NCI-H1092 treated with DMSO at 0.1 percent for 48 hours (cell line): ENCODE measurements at places on chromosomes 1 and 21.

GRCh38 chr1:21579791-21580190 is 70.6 kb downstream of the ALPL start:
- DNase-seq = no peak

DNA sequence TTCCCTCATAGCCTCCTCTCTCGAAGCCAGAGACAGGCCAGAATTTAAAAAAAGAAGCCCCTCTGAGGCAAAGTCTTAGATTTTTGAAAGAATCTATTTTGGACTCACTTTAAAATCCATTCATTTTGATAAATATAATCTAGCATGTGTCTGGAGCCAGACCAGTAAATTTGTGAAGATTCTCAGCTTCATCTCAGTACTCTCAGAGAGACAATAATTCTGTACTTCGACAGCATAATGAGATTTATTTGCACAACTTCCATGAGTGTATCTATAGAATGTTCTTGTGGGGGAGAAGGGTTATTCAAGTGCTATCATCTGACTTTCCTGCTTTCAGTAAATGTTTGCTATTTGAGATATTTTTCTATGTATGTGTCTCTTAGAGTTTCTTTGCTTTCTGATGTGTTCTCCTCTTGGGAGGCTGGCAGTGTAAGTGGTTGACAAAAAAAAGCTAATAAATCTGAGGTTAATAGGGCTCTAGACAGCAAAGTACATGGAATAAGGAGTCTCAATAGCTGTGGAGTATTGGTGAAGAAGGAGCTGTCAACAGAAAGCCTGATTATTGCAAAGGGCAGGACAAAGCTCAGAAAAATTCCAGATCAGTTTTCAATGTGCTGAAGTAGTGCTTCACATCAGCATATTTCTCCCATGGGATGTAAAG is 223.0 kb downstream of the PTBP2 start:
- DNase-seq = no peak

GRCh38 chr1:33045814-33046213 is 9.1 kb upstream of the AK2 start:
- DNase-seq = no peak

- no peak for DNase-seq
These were observed 453.2 kb upstream of the VAMP3 start for GRCh38 chr1:7317888-7318287.

- DNase-seq = no peak
These were observed 61.9 kb downstream of the TBCE start for GRCh38 chr1:235429143-235429542.

DNA sequence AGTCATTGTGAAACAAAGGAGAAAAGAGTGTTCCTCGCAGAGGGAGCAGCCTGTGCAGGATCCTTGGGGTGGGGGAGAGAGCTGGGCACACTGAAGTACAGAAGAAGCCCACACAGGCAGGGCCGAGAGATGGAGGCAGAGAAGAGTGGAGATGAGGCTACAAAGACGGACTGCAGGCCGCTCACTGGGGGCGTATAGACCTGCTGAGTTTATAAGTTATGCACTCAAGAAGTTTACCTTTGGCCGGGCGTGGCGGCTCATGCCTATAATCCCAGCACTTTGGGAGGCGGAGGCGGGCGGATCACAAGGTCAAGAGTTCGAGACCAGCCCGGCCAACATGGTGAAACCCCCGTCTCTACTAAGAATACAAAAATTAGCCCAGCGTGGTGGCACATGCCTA is 7.6 kb upstream of the SLAMF9 start:
- no peak for DNase-seq

- no peak for DNase-seq
These were observed 28.5 kb upstream of the KCNE2 start for GRCh38 chr21:34335316-34335715.

DNA sequence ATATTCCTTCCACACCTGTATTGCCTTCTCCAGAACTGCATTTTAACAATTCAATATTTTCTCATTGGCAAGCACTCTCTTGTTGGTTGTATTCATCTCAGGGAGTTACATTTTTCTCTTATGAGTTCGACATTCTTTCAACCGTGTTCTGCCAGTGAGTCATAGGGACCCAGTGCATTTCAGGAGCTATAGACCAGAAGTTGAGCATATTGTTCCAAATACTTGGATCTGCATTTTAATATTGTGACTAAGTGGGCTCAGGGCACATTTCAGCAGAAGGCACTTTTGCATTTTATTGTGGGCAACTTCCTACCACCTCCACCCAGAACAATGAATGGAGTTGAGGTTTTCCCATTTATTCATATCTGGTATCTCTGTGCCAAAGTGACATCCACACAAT is 132.8 kb downstream of the TNFSF18 start:
- DNase-seq = no peak
